ENCODE measurements at places on chromosomes 12 and 14.

GRCh38 chr12:7797698-7798398 is 8.6 kb downstream of the NANOG start:
- DNase-seq: no peak

- no peak for DNase-seq
Measured at GRCh38 chr14:31792726-31793125, 231.5 kb downstream of the NUBPL start.

DNA sequence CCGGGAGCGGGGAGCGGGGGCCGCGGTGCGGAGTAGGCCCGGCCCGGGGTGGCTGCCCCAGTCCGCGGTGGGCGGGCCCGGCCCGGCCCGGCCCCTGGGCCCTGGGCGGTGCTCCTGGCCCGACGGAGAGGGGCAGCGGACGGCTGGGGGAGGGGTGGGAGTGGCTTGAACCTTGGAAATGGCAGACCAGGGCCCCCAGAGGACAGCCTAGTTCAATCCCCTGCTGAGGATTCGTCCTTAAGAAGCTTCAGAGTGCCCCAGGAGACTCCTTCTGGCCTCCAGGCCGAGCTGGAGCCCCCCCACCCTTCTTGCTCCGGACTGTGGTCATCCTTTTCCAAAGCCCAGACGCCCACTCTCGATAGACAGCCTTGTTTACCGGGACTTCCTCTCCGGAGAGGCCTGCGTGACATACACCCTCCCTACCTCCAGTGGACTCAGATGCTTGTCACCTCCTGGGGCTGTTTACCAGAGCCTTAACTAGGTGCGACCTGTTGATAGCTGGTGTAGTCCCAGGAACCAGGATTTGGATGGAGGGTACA is 458 bp downstream of the KHNYN start:
- DNase-seq: peak; percentile 91

DNA sequence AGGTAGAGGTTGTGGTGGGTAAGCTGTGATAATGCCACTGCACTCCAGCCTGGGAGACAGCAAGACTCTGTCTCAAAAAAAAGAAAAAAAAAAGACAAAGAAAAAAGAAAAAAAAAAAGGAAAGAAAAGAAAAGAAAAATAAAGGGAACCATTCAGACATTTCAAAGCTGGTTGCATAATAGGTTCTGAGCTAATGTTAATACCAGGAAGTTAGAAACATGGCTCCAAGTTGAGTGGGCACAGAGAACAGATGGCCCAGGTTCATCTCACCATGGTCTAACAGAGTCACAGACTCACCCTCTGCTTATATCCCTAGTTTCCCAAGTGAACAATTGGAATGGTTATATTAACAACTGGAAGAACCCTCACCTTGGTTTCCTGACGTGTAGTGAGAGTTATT is 17.4 kb upstream of the ZDHHC17 start:
- DNase-seq: no peak

DNA sequence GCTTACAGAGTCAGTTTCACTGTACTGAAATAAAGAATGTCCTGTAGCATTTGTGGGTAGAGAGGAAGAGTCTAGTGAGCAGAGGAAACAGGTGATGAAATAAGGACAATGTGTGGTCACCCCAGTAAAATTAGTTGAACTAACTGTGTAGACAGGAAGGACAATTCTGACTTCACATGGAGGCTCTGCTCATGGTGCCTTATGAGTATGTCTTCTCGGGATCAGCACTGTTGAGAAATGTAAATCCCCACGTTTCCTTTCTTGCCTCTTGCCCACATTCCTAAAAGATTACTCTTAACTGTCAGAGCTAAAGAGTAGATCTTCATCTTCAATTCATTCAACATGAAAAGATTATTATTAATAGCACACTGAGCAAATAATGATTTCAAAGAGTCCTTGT is 113.2 kb upstream of the FLRT2 start:
- DNase-seq: no peak

GRCh38 chr12:120677765-120678473 is 9.0 kb upstream of the MLEC start:
- no peak for DNase-seq

DNA sequence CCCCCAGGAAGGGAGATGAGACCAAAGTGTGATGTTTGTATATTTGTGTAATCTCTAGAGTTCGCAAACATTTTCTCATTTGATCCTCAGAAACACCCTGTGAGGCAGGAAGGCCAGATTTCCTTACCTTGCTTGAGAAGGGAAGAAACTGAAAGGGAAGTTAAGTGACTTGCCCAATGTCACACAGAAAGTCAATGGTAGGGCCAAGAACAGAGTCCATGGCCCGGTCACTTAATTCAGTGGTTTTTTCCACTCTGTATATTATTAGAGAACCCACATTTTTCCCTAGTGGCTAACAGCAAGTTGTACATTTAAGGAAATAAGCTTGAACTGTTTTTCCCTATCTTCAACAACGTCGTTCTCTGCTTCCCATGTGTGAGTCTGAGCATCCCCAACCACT is 25.6 kb upstream of the CHPT1 start:
- DNase-seq: no peak
